ENCODE measurements at places on chromosomes 3 and 15.

GRCh38 chr3:180036092-180036670, 556 bp downstream of the PEX5L start:
- no peak for DNase-seq

- no peak for DNase-seq
Observed at GRCh38 chr3:149813367-149814281, 609 bp downstream of the RNF13 start.

DNA sequence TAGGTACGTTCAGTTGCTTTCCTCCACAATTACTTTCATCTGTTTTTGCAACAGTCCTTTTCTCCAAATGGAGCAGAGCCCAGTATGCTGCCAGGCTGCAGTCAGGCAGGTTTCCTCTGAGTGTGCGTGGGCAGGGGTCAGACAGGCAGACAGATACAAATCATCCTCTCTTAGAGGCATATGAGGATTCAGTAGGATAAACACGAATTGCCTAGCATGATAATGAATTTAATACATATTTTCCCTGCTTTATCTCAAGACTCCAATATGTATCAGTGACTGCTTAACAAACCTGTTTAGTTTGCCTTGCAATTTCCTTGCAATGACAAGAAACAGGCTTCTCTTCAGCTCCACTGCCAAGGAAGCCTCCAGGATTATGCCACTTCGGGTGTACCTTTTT, 140.7 kb upstream of the NR2E3 start:
- DNase-seq = no peak

GRCh38 chr3:138296639-138297038, 33.0 kb downstream of the NME9 start:
- no peak for DNase-seq

DNA sequence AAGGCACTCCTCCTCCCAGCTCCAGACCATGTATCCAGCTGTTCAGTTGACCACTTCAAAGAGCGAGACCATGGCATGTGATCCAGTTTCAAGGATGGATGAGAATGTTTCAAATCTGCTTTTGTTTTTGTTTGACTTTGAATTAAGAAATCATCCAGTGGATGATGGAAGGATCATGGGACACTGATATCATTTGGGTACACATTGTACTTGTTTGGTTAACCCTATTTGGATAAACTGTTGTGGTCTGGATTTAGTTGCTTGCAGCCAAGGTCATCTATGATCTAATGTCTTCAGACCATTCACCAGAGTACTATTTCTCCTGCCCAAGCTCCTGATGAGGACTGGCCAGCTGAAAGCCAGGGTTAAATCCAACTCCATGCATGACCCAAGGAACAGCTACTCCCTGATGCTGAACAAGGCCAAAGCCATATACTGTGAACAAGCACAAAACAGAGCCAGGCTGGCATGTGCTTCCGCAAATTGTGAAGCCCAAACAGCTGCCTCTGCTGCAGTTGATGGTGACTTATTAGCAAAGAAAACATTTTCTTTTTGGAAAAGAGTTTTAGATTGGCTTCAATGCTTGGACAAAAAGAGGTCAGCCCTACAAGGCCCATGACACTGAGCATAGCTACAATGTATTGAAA, 5.2 kb upstream of the ADAMTS17 start:
- DNase-seq = no peak

DNA sequence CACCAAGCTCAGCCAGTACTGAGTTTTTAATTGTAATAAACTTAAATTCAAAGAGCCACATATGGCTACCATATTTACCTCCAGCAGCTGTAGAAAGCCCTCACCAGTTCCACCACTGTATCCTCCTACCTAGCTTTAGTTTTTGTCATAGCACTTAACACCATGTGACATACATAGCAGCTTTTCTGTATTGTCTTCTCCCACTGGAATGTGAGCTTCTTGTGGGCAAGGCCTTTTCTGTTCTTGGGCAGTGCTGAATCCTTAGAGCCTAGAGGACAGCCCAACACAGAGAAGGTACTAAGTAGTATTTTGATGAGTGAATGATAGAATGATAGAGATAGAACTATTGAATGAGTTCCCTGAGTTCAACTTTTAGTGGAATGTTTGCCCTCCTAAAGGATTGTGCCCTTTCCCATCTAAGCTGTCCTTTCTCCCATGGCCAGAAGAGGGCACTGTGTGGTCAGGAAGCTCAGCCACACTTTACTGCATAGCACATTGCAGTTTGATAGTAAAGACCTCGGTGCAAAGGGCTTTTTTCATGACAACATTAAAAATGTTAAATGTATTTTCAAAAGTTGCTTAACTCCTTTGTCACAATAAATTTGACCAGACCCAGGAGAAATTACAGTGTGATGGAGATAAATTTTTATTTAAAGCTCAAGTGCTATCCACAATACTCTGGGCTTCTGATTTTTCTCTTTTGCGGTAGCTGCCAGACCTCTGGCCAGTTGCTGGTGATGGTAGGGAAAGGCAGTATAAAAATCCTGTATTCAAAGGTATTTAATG, 115.8 kb downstream of the GHSR start:
- DNase-seq = peak; percentile 26

- DNase-seq = no peak
Observed at GRCh38 chr15:30033763-30034162, 49.0 kb upstream of the GOLGA8J start.

- peak; percentile 79 for DNase-seq
Observed at GRCh38 chr3:186976837-186977750, 46.8 kb downstream of the ST6GAL1 start.

- DNase-seq = peak; percentile 25
Observed at GRCh38 chr3:184505076-184505878, 56.3 kb upstream of the EPHB3 start.

- DNase-seq = peak; percentile 38
Observed at GRCh38 chr3:124078953-124079911, 87.3 kb upstream of the ROPN1 start.

- no peak for DNase-seq
Observed at GRCh38 chr15:73946795-73947370, 20.6 kb downstream of the LOXL1 start.

GRCh38 chr15:91278951-91279350, 178.9 kb downstream of the SV2B start:
- DNase-seq = no peak

- DNase-seq = no peak
Observed at GRCh38 chr3:159977295-159977694, 11.3 kb upstream of the IL12A start.

GRCh38 chr3:150150633-150151032, 179.9 kb upstream of the PFN2 start:
- DNase-seq = no peak

- no peak for DNase-seq
Observed at GRCh38 chr3:120685411-120685810, 3.4 kb upstream of the HGD start.

DNA sequence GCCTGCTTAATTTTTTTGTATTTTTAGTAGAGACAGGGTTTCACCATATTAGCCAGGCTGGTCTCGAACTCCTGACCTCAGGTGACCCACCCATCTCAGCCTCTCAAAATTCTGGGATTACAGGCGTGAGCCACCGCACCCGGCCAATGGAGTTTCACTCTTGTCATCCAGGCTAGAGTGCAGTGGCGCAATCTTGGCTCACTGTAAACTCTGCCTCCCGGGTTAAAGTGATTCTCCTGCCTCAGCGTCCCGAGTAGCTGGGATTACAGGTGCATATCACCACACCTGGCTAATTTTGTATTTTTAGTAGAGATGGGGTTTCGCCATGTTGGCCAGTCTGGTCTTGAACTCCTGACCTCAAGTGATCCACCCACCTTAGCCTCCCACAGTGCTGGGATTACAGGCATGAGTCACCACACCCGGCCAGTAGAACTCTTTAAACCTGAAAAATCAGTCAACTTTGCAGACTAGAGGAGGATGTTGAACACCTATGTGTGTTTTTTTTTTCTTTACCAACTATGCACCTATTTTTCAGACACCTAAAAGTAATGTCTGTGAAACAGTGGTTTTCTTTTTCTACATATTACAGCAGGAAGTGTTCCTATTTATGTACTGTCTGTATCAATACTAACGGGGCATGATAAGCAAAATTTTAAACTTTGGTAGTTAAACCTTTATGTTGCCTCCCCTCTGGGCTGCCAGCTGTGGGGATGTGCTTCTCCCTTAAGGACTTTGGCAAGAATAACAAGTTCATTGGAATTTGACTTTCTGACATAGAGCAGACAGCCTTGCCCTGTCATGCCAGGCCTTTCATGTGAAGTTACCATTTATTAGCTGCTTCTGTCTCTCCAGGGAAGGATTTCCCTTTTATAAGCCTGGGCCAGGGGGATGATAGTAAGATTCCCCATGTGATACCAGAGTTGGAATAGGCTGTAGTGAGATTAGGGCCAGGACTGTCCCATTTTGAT, 8.1 kb downstream of the ARIH2 start:
- DNase-seq = no peak

DNA sequence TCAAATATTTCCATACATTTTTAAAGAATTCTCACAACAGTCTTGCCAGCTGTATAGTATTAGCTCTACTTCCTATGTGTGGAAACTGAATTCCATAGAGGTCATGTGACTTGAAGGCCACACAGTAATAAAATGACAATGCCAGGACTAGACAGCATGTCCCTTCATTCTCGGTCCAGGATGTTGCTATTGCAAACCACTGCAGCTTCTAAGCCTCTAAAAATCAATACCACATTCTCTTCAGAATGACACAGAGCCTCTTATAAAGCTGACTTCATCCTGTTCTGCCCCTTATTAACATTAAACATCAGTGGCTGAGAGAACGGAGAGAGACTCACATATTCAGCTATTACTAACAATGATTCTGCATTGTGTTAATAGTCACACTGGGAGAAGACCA, 240.3 kb upstream of the PEX5L start:
- peak; percentile 58 for DNase-seq

DNA sequence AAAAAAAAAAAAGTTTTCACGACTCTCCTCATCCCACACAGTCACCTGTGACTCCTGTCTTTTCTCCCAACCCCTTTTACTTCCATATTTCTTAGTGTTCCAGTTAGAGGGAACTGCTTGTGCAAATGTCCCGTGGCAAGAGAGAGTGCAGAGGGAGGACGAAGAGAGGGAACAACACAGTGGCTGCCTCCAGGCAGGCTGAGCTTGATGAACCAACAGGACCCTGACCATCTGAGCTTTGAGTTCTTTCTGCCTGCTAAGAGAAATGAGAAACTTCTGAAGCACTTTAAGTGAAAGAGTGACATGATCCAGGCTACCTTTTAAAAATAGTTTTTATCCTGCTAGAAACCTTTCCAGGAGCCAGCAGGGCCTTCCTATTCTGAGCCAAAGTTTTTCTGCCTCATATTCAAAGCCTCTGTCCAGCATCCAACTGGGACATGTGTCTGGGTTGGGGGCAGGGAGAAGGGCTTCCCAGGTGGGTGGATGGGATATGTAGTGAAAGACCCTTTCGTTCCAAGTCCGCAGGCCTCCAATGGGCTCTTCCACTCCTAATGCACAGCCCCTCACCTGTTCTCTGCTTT, 239.9 kb downstream of the OPA1 start:
- no peak for DNase-seq

DNA sequence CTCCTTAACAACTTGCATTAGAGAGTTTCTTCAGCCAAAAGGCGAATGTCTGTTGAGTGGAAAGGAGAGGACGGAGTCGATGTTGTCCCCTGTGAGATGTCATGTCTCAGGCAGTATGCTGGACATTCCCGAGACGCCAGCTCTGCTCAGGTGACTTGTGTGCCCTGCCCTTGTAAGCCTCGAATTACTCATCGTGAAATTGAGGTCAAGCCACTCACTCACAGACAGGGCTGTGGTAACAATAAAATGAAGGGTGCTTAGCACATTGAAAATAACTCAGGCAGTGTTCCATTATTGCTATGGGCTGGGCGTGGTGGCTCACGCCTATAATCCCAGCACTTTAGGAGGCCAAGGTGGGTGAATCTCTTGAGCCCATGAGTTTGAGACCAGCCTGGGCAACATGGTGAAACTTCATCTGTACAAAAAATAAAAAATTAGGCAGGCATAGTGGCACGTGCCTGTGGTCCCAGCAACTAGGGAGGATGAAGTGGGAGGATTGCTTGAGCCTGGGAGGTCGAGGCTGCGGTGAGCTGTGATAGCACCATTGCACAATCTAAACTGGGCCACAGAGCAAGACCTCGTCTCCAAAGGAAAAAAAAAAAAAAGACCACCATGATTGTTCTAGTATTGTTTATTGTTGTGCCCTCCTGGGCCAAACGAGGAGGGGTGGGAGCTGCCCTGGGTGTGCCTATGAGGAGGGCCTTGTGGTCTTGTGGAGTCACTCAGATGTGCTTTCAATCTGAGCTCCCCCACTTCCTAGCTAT, 214.4 kb downstream of the THSD4 start:
- no peak for DNase-seq

DNA sequence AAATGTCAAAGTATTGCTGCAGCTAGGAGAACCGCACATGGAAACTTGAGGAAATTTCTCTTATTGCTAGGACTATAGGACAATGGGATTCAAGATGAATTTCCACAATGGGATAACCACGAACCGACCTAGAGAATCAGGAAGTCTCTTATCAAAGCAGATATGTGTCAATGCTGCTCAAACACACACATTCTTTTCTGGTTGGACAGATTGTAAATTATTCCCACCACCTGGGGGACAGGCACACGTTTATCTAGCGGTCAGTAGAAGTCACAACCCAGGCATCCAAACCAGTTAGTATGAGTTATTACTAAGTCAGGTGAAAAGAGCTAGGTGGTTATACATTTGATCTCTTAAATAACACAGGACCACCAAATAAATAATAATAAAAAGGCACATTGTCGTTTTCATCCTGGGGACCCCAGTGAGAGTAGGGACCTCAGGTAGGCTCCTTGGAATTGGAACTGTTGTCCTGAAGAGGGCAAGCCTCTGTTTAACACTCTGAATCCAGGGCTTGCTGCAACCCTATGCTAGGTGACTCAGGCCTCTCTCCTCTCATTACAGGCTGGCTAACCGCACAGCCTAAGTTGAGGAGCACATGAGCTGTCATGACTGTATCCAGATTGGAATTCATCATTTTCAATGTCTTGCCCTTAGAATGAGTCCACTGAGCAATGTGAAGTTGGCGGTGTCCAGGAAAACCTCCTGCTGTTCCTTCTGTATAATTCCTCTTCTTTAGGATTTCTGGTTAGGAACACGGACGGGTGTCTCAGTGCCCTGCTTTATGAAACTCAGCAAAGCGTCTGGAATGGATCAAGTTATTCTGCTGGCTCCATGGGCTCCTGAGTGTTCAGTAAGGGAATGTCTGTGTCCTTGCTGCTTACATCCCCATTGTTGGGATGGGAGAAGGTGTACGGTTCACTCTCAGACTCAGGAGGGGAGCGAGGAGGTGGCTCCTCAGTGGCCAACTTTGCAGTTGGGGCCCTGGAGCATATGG, 59.0 kb downstream of the CLEC3B start:
- no peak for DNase-seq

- DNase-seq = no peak
Observed at GRCh38 chr3:53506110-53506762, 11.8 kb downstream of the CACNA1D start.

GRCh38 chr3:129278966-129279906, 566 bp downstream of the HMCES start:
- no peak for DNase-seq

GRCh38 chr3:16589867-16590624, 15.2 kb downstream of the DAZL start:
- no peak for DNase-seq

- DNase-seq = no peak
Observed at GRCh38 chr3:179949869-179950268, 86.9 kb downstream of the PEX5L start.

GRCh38 chr15:43168192-43169107, 16.8 kb upstream of the CCNDBP1 start:
- DNase-seq = no peak

- DNase-seq = no peak
Observed at GRCh38 chr15:22908830-22909229, 70.4 kb downstream of the NIPA2 start.

- no peak for DNase-seq
Observed at GRCh38 chr3:47117807-47118364, 46.0 kb downstream of the SETD2 start.

All from NCI-H2029 treated with DMSO at 0.1 percent for 48 hours (cell line).